ENCODE measurements at places on chromosomes 6 and 20.

DNA sequence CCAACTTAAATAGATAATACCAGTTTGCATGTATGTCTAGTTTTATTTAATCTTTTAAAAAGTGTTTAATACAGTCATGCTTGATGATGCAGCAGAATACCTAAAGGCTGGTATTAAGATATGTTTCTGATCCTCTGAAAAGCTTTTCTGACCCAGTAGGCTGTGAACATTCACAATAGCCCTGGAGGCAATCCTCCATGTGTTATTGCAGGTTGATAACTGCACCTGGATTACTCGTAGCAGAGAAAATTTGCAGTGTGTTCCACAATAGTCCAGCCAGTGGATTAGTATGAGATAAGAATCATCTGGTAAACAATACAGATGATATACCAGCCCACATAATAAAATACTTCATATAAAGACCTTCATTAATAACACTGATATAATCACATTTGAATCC lies 178.9 kb upstream of the RNF217 start:
- no peak for DNase-seq

DNA sequence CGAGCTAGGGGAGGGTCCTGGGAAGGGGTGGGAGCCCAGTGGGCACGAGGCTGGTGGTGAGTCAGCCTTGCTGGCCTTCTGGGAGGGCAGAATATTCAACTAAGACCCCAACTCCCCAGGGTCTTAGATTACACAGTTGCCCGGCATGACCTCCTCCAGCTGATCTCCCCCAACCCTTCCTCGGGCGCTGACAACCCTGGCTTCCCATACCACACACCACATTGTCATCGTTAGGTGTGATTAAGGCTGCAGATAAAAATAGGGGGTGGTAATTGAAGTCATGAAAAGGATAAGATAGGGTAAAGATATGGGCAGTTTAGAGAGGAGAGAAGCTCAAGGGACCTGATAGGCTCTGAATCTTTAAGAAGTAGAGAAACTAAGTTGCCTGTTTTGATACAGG lies 10.5 kb downstream of the CDC40 start:
- no peak for DNase-seq

- DNase-seq, result no peak
Measured at GRCh38 chr6:106520711-106521401, 108.4 kb downstream of the RTN4IP1 start.

DNA sequence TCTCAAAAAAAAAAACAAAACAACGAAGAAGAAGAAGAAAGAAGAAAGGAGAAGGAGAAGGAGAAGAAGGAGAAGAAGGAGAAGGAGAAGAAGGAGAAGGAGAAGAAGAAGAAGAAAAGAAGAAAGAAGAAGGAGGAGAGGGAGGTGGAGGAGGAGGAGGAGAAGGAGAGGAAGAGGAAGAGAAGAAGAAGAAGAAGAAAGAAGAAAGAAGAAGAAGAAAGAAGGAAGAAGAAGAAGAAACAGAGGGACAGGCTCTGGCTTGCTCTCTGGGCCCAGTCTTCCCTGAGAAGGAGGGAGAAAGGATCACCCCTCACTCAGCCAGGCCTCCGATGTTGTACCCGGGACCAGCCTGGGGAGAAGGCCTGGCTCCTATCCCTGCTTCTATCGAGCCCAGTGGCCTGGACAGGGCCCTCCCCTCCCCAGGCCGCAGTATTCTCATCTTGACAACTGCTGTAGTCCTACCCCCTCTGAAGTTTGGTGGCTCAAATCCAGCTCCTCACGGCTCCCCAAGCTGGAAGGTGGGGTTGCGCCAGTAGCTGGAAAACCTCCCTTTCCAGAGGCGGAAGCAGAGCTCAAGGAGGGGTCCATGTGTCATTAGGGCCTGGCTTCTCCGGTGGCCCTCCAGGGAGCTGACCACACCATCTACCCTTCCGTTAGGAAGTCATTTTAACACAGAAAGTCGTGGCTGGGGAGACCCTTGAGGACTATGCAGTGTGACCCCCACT lies 18.9 kb downstream of the C6orf132 start:
- no peak for DNase-seq

DNA sequence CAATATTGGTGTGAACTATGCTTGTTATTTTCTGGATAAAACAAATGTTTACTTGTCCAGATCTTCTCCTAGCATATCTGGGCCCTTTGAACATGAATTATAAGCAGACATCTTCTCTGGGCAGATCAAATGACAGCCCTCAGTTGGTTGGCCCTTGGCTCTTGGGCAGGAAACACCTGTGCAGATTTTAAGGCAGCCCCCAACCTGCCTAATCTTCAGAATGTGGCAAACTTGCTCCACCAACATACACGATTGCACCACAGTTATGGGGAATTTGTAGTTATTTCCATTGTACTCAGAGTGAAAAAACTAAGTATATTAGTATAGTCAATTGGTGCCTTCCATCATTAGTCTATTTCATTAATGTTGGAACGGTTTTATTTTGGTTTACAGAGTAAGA lies 94.9 kb upstream of the KCNK16 start:
- no peak for DNase-seq

- no peak for DNase-seq
Measured at GRCh38 chr6:33962246-33963027, 158.6 kb upstream of the MLN start.

DNA sequence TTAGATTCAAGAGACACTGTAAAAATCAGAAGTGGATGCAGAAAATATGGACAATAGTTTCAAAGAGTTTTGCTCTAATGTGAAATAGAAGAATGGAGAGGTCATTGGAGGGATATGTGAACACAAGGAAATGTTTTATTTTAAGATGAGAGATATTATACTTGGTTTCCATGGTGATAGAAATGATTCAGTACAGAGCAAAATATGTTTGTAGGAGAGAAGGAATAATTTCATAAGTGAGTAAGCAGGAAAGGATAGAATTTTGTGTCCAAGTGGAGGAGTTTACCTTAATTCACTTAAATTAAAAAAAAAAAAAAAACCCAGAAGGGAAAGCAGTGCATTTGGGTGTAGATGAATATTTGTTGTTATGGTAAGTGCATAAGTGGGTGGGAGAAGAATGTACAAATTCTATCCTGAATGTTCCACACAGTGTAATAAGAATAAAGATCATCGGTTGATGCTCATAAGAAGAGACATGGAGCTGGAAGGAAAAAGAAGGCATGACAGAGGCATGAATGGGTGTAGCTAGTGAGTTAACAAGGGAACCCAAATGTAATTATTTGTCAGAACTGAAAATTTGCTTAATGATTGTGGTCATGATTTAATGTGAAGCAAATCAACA lies 688.9 kb upstream of the GJE1 start:
- DNase-seq, result no peak

DNA sequence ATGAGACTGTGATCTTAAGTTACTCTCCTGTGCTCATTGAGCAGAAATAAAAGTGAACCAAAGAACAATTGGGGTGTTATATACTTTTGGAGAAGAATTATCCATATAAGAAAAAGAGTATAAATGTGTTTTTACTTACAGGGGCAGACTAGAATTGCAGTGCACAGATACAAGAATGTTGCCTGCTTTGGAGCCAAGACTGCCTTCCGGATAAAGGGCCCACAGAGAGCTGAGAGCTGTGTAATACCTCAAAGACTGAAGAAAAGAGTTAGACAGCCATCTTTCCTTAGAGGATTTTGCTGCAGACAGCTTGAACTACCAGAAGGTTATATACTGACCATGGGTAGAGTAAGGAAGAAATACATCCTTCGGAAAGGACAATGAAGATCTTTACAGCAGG lies 1235.5 kb upstream of the CITED2 start:
- no peak for DNase-seq

GRCh38 chr20:55004044-55004443 lies 528.7 kb downstream of the DOK5 start:
- no peak for DNase-seq

DNA sequence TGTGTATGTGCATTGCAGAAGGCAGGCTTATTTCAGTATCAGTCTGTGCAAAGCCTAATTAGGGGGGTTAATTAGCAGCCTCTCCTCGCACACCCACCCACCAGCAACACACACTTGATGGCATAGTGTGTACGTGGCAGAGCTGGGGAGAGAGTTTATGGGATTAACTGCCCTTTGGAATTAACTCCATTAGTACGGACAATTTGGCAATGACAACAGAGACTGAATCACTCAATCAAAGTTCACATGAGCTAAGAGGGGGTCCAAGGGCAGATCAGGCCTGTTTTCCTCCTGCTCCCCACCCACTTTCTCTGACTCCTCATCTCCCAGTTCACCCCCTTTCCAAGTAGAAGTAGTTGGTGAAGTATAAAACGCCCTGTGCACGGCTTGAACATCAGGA lies 69.5 kb downstream of the LRFN2 start:
- DNase-seq, result no peak

- DNase-seq, result no peak
Measured at GRCh38 chr6:3746119-3746691, 5.3 kb downstream of the PXDC1 start.

GRCh38 chr6:157520596-157521361 lies 139.8 kb downstream of the ZDHHC14 start:
- DNase-seq, result no peak

DNA sequence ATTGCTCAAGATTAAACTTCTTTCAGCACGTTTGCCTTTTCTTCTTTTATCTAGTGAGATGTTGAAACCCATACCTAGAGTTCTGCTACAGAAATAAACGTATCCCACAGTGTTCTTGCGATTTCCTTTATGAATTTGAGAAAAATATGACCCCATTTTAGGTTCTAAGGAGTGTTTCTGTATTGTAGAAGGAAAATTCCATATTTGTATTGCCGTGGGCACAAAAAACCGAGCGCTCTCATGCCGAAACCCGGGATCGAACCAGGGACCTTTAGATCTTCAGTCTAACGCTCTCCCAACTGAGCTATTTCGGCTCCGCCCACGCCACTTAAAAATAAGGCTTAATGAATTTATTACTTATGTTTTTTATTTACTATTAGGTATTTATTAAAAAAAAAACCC lies 23.7 kb downstream of the ZNF311 start:
- DNase-seq, result no peak

GRCh38 chr20:26209171-26209941 lies 512.7 kb upstream of the ZNF337 start:
- DNase-seq, result no peak

DNA sequence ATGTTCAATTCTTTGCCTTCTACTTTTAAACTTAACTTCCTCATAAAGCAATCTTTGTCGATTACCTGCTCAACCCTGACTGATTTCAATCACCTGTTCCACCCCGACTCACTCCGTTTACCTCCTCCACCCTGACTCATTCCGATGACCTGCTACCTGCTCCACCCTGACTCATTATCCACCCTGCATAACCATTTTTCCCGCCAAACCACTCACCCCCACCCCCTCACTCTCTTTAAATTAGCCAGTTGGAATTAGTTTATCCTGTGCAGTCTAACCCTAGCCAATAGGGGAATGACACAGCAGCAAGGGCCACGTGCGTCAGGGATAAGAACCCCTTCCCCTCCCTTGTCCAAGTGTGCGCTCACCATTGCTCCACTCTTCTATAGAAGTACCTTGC lies 56.7 kb upstream of the MRAP2 start:
- no peak for DNase-seq

DNA sequence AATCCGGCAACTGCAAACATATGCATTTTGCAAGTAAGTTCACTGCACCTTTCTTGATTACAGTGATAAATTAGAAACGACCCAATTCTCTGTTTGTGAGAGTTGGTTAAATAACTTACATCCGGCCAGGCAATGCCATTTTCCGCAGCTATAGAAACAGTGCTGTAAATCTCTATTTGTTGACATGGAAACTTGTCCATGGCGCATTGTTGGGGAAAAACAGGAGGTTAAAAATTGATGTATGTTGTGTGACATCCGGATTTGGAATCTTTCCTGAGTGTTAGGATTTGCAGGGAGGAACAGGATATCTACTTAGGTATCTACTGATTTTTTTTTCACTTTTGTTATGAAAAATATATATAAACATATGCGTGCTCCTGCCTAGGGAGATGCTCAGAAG lies 66.5 kb downstream of the DLGAP4 start:
- DNase-seq, result no peak

DNA sequence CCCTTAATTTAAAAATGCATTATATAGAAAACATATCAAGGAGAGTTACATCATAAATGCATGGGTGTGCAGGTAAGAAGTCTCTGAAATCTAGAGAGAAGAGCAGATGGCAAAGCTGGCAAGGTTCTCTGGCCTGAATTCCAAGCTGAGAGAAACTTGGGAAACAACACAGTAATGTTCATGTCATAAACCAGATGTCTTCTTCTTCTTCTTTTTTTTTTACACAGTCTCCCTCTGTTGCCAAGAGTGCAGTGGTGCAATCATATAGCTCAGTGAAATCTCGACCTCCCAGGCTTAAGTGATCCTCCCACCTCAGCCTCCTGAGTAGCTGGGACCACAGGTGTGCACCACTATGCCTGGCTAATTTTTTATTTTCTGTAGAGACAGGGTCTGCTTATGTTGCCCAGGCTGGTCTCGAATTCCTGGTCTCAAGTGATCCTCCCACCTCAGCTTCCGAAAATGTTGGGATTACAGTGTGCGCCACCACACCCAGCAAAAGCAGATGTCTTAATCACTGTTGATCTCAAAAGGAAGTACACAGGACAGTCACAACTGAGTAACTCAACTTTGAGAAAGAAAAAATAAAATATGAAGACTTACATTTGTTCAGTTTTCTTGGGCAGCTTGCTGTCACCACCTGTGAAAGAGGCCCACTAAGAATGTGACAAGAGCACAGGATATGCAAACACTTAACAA lies 77.3 kb downstream of the DNAAF9 start:
- DNase-seq, result no peak

DNA sequence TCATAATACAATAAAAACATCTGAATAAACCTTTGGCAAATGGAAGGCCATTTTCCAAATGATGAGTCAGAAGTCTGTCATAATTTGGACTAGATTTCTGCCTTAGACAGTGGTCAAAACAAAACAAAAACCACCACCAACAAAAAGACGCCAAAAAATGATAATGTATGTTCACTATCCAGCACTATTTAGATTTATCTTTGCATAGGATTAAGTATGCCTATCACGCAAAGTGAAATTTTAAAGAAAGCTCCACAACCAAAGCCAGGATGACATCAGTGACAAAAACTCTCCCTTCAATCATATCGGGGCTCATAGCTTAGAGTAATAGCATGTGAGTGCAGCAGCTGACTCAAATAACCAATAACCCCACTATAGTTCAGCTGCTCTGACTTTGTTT lies 201.9 kb downstream of the MOXD1 start:
- DNase-seq, result no peak

GRCh38 chr20:460707-461106 lies 1.6 kb downstream of the TBC1D20 start:
- no peak for DNase-seq

DNA sequence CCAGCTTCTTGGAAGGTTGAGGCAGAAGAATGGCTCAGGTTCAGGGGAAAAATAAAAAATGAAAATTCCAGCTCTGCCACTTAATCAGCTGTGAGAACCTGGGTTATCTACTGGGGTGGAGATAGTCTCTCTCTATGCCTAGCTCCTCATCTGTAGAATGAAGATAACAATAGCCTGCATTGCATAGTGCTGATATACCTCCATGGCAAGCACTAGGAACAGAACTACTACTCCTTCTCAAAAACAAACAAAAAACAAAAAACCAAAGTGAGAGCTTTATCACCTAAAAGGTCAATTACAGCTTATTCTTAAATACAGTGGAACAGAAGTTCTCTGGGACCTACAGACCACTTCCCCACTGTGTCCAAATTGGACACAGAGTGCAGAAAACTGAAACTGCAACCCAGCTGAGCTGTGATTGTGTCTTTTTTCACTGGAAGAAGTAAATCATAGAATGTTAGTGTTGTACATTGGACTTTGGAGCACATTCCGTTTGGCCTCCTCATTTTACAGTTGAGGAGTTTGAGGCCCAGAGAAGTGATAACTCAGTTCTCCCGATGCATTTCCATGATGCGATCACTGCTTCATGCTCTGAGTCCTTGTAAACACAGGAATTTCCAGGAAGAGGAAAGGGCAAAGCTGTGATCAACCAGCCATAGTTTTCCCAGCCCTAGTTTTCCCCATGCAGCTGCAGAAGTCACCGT lies 23.3 kb downstream of the MTFR2 start:
- no peak for DNase-seq
